HepG2 (cell line): ENCODE measurements at places on chromosomes 3 and 15. TPM values are rescaled to one million over a fixed set of nuclear protein-coding genes. Genes with fewer than 3 reads are reported as not detected.

The TRAIP gene
- 13.7 and 23.9 TPM in 2 replicates for total RNA-seq

The SENP8 gene
- 2.7 and 4.2 TPM in 2 replicates for total RNA-seq

The CISH gene
- 0.73 and 0.91 TPM in 2 replicates for total RNA-seq

The BRPF1 gene
- total RNA-seq, result 7.5 and 10.0 TPM in 2 replicates

The CPEB1 gene
- total RNA-seq, result 0.07 TPM in 1 of 2 replicates, not detected in the other

The C3orf20 gene
- 0.04 TPM in 1 of 2 replicates, not detected in the other for total RNA-seq

The FANCD2OS gene
- total RNA-seq, result not detected in 2 replicates

The C3orf22 gene
- not detected in 2 replicates for total RNA-seq

The PHLDB2 gene
- 21.5 and 23.6 TPM in 2 replicates for total RNA-seq

The SEMA3F gene
- total RNA-seq, result 3.6 and 7.6 TPM in 2 replicates

The COL6A6 gene
- not detected in 2 replicates for total RNA-seq

The CCR9 gene
- total RNA-seq, result not detected in 2 replicates

The GPR160 gene
- total RNA-seq, result 12.1 and 14.0 TPM in 2 replicates

The MYLK gene
- 22.1 and 34.9 TPM in 2 replicates for total RNA-seq

The MITF gene
- 0.14 and 0.38 TPM in 2 replicates for total RNA-seq

The CYP11A1 gene
- 0.66 and 0.86 TPM in 2 replicates for total RNA-seq

The CSPG5 gene
- 0.07 TPM in 1 of 2 replicates, not detected in the other for total RNA-seq

The ZPLD1 gene
- total RNA-seq, result not detected in 2 replicates

The GOLGA6A gene
- total RNA-seq, result 0.04 TPM in 1 of 2 replicates, not detected in the other

The ADAMTS17 gene
- 0.02 and 0.36 TPM in 2 replicates for total RNA-seq

The TBC1D2B gene
- total RNA-seq, result 7.9 and 10.1 TPM in 2 replicates

The REC114 gene
- not detected in 2 replicates for total RNA-seq

The ACAD9 gene
- total RNA-seq, result 37.3 and 38.2 TPM in 2 replicates

The IMPG2 gene
- 0.02 TPM in 1 of 2 replicates, not detected in the other for total RNA-seq

The LINGO1 gene
- not detected in 2 replicates for total RNA-seq

The TNIK gene
- 0.22 and 0.42 TPM in 2 replicates for total RNA-seq

The ISL2 gene
- total RNA-seq, result 2.5 and 5.1 TPM in 2 replicates

The P4HTM gene
- total RNA-seq, result not detected in 2 replicates

The CPN2 gene
- 16.3 and 27.7 TPM in 2 replicates for total RNA-seq

The TMA7 gene
- total RNA-seq, result 486 and 510 TPM in 2 replicates
